ENCODE measurements at places on chromosomes 12 and 14.

DNA sequence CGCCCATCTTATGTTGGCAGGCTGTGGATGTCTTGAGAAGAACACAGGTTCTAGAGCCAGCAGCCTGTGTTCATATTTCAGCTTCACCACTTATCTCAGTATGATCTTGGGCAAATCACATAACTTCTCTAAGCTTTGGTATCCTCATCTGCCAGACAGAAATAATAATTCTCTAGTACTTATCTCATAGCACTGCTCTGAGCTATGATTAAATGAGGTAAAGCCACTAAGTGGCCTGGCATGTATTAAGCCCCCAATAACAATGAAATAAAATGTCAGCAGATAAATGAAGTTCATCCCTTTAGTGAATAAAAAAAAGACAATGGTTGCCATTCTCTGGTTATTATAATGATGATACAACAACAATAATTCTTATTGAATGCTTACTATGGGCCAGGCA is 104.9 kb upstream of the EEA1 start:
- no peak for DNase-seq

GRCh38 chr12:7344833-7345606 is 41.1 kb downstream of the ACSM4 start:
- no peak for DNase-seq

DNA sequence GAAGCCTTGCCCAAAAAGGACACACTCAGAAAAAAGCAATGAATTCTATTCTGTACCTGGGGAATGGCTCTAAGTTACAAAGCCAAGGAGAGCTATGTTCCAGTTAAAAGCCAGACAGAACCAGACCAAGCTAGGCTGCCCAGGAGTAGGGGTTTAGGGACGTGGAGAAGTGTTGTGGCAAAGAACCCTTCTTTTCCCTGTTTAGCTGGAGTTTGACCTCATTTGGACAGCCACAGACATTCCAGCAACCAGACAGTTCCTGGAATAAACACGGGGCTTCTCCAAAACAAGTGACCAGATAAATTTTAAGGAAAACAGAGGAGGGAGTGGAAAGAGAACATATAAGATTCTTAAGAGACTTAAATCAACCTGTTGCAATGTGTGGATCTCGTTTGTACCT is 62.3 kb downstream of the GCH1 start:
- DNase-seq: no peak

GRCh38 chr14:38775986-38776385 is 327.0 kb downstream of the SEC23A start:
- no peak for DNase-seq

DNA sequence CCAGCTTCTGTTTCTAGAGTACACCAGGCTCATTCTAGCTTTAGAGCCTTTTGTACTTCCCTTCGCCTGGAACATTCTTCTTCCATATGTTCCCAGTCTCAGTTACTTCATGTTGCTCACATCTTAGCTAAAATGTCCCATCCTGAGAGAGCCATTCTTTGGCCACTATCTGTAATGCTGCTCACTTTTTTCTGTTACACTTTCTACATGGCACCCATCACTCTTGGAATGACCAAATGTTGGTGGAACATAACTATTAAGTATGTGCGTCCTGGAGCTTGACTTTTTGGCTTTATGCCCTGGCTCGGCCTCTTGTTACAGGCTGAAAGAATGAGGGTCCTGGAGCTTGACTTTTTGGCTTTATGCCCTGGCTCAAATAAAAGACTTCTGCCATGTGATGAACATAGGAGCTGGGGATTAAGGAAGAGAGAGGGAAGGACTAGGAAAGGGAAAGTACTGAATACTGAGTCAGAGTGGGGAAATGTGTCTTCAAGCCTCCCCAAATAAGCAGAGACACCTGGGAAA is 442.9 kb upstream of the ATP2B1 start:
- no peak for DNase-seq

DNA sequence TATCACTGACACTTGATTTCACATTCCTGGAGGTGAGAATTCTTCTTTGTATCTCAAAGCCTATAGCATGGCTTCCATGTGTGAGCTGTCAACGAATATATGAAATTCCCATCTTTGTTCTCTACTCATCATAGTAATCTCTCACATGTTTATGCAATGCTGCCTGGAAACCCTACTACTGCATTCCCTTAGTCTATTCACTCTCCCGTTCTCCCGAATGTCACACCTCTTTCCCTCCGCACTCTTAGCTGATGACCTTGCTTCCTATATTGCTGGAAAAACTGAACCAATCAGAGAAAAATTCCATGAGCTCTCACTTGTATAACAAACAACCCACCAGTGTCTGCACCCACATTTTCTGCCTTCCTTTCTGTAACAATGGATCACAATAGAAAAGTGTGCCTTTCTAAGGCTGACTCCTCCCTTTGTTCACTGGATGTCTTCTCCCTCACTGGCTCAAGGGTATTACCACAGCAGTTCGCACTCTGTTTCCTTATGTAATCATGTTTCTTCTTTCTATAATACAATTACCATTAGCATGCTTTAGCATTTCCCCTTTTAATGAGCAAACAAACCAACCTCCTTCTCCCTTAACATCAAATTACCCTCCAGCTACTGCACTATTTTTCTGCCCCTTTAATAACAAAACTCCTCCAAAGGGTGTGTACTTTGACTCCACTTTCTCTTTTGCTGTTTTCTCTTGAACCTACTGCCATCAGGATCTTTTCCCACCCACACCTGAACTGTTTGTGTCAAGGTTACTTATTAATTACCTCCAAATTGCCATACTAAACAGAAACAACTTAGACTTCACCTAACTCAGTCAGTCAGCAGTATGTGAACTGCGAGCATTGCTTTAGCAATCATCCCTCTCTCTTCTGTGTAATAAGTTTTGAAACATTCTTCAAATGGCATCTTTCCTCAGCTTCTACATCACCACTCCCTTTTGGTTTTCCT is 63.9 kb upstream of the CCDC196 start:
- no peak for DNase-seq

DNA sequence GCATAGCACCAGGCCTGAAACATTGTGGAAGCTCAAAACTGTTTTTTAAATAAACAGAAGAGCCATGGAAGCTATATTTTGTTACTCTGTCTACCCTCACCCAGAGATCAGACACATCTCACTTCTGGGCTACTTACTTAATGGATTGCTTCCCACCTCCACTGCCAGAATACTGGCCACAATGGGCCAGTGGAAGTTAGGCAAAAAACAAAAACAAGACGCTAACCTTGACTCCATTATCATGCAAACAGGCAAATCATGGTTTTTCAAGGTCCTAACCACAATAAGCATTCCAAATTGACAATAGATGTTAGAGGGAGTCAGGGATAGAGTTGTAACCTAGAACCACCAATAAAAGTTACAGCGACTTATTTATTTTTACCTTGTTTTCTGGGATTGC is 52.7 kb upstream of the PTCSC3 start:
- DNase-seq: no peak

DNA sequence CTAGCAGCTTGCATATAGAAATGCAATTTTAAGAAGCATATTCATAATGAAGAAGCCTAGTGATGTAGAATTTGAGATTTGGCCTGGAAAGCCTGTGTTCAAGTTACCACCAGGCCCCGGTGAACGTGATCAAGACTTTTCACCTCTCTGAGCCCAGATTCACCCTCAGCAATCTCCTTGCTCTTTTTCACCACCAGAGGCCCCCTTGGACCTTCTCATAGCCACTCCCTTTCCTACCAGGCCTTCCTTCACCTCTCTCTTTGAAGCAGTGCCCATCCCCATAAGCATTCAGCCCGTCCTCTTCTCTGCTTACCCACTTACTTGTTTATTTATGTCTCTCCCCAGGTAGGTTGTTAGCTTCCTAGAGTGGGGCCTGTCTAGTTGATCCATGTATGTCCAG is 1280.9 kb downstream of the AACS start:
- no peak for DNase-seq
